Right cardiac atrium (tissue), 5 donors: ENCODE measurements at places on chromosomes 7 and 10. TPM values are rescaled to one million over a fixed set of nuclear protein-coding genes. Genes with fewer than 3 reads are reported as not detected.

LYZL2 gene
- not detected for total RNA-seq

IDI2 gene
- total RNA-seq: not detected

GARS1 gene
- 40.5 TPM for total RNA-seq

MGAM2 gene
- 0.11 TPM for total RNA-seq

GRCh38 chr7:111076205-111076604 is 14.7 kb upstream of the LRRN3 start:
- no peak for DNase-seq

GRCh38 chr10:14466257-14466656 is 135.5 kb upstream of the FRMD4A start:
- no peak for DNase-seq

- DNase-seq: no peak
Observed at GRCh38 chr7:75715864-75716263, 22.9 kb downstream of the HIP1 start.

- DNase-seq: no peak
Observed at GRCh38 chr7:77907281-77907680, 108.7 kb downstream of the PHTF2 start.

- DNase-seq: no peak
Observed at GRCh38 chr7:124697746-124698145, 67.8 kb downstream of the GPR37 start.

DNA sequence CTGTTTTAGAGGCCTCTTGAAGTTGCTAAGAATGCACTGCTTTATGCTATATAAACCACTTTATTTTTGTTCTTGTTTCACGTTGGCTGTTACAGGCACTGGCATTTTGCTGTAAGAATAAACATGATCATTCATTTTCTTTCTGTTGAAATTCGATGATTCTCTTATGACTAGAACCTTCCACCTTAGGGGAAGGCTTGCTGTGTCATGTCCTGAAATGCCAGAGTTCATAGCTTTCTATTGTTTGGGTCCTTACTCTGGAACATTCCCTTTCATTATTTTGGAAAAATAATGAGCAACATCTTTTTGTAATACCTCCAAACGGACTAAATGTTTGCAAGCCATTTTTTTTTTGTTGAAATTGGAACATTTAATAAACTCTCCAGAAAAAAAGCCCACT is 495.1 kb upstream of the POT1 start:
- DNase-seq: no peak
